Upper lobe of right lung (tissue), 1 donor: ENCODE measurements at places on chromosomes 12 and 14. TPM values are rescaled to one million over a fixed set of nuclear protein-coding genes. Genes with fewer than 3 reads are reported as not detected.

BICDL1 gene
- 20.6 TPM for total RNA-seq

- H3K4me3 ChIP-seq: no peak overlapping the region
- H3K4me1 ChIP-seq: peaks cover 4% of the 10 kb centered on the region
- no peak overlapping the region for H3K27ac ChIP-seq
- no peaks in the 10 kb centered on the region for H3K36me3 ChIP-seq
- DNase-seq: no peak
- H3K27me3 ChIP-seq: no peaks in the 10 kb centered on the region
These were observed 192.4 kb upstream of the SLC16A7 start for GRCh38 chr12:59403259-59403932.

DNA sequence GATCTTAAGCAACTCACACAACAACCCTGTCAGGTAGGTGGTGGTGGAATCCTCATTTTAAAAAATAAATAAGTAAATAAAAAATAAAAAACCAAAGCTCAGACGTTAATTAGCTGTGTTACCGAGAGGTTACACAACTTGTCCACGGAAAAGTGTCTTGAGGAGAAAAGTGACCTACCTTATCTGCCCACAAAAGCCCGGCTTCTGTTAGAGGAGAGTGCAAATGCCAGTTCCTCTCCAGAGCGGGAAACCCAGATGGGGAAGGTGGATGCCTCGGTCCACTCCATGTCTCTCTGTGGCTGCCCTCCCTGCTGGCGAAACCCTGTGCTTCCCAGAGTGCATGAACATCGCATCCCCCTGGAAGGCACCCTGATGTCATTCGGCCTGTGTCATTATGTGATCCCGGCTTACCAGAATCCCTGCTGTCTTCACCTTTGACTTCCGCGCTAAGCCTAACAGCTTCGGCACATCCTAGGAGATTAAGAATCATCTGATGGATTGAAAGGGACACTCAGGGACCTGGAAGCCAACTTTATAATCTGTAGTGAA, 6.4 kb downstream of the MLXIP start:
- H3K36me3 ChIP-seq: peaks cover 19% of the 10 kb centered on the region
- DNase-seq: no peak
- no peak overlapping the region for H3K27ac ChIP-seq
- H3K4me3 ChIP-seq: no peak overlapping the region

SSTR1 gene
- total RNA-seq: 9.2 TPM

- H3K36me3 ChIP-seq: no peaks in the 10 kb centered on the region
- H3K27me3 ChIP-seq: no peaks in the 10 kb centered on the region
- H3K4me1 ChIP-seq: peaks cover 9% of the 10 kb centered on the region
- no peak overlapping the region for H3K4me3 ChIP-seq
- no peak overlapping the region for H3K27ac ChIP-seq
These were observed 60.0 kb downstream of the MYF5 start for GRCh38 chr12:80776706-80777105.

GRCh38 chr14:68767248-68767645, 25.6 kb downstream of the ZFP36L1 start:
- H3K27ac ChIP-seq: no peak overlapping the region
- peak; percentile 39 for DNase-seq
- H3K27me3 ChIP-seq: no peaks in the 10 kb centered on the region
- H3K4me1 ChIP-seq: peaks cover 32% of the 10 kb centered on the region

PPP2R5C gene
- total RNA-seq: 165 TPM

- no peaks in the 10 kb centered on the region for H3K27me3 ChIP-seq
- no peak overlapping the region for H3K27ac ChIP-seq
- DNase-seq: no peak
- no peak overlapping the region for H3K4me3 ChIP-seq
These were observed 249.5 kb upstream of the DCN start for GRCh38 chr12:91432089-91432488.
